Stimulated activated CD4-positive, alpha-beta T cell treated with anti-CD3 and anti-CD28 coated beads, Interleukin-12 subunit alpha, Interleukin-12 subunit beta, amount 100 ng/mL, for 4 hours (primary cell): ENCODE measurements at places on chromosomes 6 and 20.

GRCh38 chr6:148359228-148359627 lies 16.6 kb downstream of the SASH1 start:
- no peak for DNase-seq

- no peak for DNase-seq
These were observed 28.2 kb downstream of the TBC1D32 start for GRCh38 chr6:121305957-121306607.

DNA sequence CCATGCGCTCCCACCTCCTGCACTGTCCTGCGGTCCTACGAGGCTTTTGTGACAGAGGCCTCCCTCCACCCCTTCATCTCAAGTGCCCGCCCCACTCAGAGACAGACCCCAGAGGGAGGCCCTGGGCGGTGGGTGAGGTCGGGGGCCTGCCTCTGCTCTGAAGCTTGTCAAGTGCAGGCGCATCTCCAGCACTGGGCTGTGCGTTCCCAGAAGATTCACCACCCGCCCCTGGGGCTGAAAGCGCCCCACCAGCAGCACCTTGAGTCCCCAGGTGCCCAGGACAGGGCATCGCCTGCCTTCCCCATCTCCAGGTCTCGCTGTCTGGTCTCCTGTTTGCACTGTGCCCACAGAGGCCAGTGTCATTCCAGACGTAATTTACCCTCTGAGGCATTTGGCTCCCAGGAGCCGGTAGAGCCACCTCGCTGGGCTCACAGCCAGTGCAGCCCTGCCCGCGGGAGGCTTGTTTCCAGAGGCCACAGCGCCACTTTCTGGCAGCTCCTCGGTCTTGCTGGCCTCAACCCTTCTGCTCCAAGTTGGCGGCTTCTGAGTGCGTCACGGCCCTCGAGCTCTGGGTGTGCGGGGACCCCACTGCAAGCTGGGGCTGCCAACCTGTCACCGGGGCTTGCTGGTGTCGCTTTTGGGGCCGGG lies 191.1 kb downstream of the TAF4 start:
- no peak for DNase-seq

GRCh38 chr20:36399969-36400545 lies 93.9 kb downstream of the DLGAP4 start:
- no peak for DNase-seq

GRCh38 chr20:15406072-15406471 lies 1068.7 kb upstream of the FLRT3 start:
- DNase-seq: no peak

DNA sequence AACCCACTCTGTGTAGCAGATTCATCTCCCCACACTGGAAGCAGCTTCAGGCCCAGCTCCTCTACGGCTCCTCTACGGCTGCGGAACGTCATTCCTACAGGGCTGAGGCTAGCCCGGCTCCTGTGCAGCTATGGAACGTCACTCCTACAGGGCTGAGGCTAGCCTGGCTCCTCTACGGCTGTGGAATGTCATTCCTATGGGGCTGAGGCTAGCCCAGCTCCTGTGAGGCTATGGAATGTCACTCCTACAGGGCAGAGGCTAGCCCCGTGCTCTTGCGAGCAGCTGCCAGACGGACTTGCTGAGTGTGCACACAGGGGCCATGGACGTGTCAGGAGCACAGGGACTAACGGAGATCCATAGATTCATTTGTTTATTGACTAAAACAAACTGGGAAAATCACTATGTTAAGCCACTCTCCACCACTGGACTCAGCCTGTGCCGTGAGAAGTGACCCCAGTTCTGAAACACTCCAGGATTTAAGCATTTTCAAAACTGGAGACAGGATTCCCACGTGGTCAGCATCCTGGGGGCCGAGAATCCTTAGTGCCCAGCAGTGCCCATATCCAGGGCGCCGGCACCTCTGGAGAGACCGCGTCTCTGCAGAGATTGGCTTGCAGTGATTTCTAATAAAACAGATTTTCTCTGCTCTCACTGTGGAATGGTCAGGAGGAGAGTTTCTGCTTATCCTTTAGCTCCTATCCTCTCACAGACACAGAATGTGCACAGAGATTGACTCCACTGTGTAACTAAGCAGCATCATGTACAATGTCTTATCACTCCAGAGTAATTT lies 5.0 kb downstream of the KCNQ2 start:
- DNase-seq: no peak

GRCh38 chr6:92748131-92748530 lies 671.2 kb downstream of the EPHA7 start:
- DNase-seq: no peak

GRCh38 chr6:150078788-150079187 lies 9.9 kb upstream of the ULBP3 start:
- DNase-seq: no peak

DNA sequence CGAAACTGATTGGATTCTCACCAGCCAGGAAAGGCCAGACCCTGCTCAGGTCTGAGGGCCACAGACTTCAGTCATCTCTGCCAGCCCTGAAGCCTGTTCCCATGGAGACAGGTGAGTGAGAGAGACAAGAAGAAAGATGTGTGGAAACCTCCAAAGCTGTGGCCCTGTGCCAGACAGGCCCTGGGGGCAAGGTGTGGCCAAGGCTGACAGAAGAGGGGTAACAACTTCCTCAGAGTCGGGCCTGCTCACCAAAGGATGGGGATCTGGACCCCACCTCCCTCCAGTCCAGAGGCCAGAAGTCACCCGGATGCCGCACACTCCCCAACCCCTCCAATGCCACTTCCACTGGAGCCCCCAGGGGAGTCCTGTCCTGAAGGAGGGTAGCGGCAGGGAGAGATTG lies 73.6 kb downstream of the MDGA1 start:
- no peak for DNase-seq

DNA sequence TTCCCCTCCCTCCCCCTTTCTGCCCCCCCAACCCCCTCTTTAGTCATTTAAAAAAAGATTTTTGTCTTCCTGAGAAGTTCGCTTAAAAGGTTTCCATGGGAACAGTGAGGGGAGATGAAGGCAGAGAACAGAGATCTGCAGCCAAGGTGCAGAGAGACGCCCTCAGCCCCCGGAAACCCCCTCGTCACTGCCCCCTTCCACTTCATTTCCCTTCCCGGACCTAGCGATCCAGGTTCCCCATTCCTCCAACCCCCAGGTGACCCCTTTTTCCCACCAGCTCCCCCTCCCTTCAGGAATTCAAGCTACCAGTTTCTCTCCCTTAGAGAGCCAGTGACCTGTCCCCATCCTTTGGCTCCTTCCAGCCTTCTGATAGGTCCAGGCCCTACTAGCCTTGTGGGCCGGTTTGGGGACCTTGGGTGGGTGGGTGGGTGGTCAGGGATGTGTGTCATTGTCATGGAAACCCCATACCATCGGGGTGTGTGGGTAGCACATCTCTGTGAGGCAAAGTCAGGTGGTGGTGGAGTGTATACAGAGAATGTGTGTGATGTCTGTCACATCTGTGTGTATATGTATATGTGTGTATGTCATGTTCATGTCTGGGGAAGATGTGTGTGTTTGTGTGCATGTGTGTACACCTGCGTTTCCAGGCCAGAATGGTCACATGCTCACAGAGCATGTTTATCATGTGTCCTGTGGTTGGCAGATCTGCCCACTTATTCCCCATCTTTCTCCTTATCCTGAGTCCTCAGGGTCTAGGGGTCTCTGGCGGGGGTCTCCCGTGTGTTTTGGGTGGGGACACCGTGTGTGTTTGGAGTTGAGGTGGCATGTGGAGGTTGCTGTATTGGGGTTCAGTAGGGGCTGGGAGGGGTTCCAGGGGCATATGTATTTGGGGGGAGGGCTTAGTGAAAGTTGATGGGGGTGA lies 7.0 kb downstream of the SYNGAP1 start:
- no peak for DNase-seq

GRCh38 chr6:52352239-52353018 lies 9.5 kb upstream of the PAQR8 start:
- DNase-seq: no peak

DNA sequence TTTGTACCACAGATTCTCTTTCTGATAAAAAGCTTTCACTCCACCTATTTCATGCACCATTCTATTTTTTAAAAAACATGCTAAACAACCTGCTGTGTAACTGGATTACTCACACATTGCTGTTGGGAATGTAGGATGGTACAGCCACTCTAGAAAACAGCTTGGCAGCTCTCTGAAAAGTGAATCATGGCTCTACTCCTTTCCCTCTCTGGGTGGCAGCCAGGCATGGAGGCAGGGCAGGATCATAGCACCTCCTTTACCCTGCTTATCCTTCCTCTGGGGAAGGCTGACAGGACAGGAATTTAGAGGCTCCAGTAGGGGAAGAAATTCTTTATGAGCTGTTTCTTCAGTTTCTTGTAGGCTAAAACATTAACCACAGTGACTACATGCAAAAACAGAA lies 6.7 kb upstream of the VNN2 start:
- DNase-seq: no peak

DNA sequence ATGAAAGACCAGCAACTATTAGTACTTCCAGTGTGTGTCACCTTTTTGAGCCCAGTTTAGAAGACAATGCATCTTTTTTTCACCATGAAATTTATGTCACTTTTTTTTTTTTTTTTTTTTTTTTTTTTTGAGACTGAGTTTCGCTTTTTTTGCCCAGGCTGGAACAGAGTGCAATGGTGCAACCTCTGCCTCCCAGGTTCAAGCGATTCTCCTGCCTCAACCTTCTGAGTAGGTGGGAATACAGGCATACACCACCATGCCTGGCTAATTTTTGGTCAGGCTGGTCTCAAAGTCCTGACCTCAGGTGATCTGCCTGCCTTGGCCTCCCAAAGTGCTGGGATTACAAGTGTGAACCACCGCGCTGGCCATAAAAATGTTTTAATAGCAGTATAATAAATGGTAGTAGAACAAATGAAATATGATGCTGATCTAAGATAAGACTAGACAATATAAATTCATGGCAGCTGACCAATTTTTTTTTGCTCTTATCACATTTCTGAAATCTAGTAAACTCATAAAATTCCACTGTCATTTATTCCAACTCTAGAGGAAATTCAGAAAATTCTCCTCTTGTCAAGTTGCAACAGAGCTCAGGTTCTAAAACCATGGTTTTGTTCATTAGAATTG lies 21.3 kb downstream of the NHSL1 start:
- DNase-seq: no peak

DNA sequence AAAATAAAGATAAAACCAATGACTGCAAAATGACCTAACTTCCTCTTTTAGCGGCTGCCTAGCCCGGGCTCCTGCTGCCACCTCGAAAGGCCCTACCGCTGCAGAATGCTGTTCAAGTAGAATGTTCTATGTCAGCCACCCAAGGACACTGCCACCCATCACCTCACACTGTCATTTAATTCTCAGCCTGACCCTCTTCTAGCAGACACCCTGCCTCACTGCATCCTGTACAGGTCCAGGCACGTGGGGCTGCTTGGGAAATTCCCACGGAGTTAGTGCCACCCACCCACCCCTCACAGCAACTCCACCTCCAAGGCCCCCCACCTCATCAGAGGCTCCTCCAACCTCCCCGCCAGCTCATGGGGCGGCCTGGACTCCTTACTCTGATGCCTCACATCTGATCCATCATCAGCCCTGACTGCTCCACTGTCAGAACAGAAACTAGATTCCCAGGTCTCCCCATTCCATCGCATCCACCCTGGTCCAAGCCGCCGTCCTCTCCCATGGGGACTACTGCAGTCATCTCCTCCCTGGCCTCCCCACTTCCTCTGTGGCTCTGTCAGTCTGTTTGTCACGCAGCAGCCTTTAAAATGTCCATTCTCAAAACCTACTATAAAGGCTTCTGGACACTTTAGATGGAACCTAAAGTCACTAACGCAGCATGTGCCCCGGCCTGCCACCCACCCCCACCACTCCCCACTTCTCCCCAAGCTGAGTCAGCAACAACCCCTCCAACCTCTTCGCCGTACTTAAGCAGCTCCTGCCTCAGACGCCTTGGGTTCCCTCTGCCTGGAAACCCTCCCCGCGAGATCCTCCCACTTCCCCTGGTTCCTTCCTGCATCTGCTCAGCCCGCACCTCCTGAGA lies 17.0 kb downstream of the NFATC2 start:
- DNase-seq: peak; percentile 52

GRCh38 chr20:43284486-43284885 lies 94.8 kb upstream of the PTPRT start:
- no peak for DNase-seq

DNA sequence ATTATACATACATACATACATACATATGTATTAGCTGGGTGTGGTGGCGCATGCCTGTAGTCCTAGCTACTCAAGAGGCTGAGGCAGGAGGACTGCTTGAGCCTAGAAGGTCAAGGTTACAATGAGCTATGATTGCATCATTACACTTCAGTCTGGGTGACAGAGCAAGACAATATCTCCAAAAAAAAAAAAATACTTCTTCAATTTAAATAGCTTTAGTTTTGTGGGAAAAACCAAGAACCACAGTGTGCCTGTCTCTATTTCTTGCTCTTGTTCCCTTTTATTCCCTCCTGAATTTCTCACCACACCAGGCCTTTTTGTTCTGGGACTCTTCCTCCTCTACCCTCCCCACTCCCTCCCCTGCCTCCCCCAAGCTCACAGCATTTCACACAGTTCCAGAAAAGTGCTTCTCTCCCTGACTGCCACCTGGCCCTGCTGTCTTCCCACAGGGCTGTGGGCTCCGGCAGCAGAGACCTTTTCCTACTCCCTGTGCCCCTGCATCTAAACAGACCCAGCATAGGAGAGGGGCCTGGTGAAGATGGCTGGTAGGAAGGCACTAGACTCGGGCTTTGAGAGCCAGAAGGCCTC lies 1.3 kb downstream of the C20orf203 start:
- DNase-seq: no peak

- no peak for DNase-seq
These were observed 241.4 kb downstream of the LAMA2 start for GRCh38 chr6:129124347-129124746.

GRCh38 chr6:119856136-119856535 lies 506.6 kb upstream of the MAN1A1 start:
- peak; percentile 4 for DNase-seq

- no peak for DNase-seq
These were observed 711 bp upstream of the C20orf141 start for GRCh38 chr20:2814076-2814475.

GRCh38 chr6:11748591-11749210 lies 29.9 kb downstream of the ADTRP start:
- DNase-seq: no peak

GRCh38 chr6:6002005-6002847 lies 4.5 kb downstream of the NRN1 start:
- no peak for DNase-seq

DNA sequence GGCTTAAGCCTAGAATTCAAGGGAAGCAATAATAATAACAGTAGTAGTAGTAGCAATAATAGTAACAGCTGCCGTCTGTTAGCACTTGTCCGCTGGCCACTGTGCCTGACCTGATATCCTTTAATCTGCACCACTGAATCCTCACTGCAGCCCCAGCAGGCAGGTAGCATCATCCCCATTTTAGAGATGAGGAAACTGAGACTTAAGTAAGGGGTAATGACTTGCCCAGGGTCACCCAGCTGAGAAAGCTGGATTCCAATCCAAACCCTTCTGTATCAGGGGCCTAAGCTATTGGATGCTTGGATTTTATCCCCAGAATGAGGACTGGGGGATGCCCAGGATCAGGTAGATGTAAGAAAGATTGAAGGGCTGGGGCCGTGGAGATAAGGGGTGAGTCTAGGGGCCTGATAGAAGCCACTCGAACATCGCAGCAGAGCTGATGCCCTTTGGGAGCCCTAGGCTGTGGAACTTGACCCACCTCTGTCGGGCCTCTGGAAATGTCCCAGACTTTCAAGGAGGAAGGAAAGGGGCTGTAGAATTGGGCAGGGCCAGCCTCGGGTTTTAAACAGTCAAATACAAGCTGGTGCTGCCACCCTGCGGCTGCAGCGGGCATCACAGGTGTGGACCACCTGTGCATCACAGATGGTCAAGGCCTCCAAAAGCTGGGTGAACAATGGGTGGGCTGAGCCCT lies 102.1 kb upstream of the MYL9 start:
- DNase-seq: peak; percentile 65

- no peak for DNase-seq
These were observed 98.0 kb upstream of the SLC24A3 start for GRCh38 chr20:19114410-19114809.

- DNase-seq: no peak
These were observed 68.1 kb upstream of the MAFB start for GRCh38 chr20:40757087-40757486.
